ENCODE measurements at places on chromosomes 2 and 18.

DNA sequence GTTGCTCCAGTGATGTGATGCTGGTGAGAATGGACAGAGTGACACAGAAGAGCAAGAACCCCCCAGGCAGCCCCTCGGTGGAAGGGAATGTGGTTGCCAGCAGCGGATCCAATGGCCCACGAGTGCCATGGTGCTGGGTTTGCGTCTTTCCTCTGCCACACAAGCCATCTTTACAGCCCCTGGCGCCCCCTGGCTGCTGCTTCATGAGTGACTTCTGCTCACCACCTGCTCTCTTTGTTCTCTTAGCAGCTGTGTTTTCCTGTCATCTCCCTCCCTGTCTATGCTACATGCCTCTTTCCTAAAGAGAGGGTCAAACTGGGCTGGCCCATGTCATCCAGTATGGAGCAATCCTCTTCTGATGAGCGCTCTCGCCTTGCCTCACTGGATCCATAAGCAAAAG lies 300.0 kb upstream of the SMIM21 start:
- no peak for DNase-seq

DNA sequence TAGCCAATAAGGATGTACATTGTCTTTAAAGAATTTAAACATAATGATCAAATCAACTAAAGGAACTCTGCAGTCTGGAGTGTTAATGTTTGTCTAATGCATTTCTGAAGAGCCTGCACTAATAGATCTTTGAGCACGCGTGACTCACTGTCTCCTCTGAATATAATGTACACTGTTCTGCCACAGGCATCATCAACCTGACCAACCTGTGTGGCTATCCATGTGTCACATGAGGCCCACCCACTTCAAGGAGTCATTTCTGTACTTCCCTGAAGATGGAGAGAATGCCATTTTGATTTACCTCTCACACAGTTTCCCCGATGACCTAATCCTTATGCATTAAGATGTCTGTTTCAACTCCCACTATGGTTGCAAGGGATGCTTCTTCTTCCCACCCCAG lies 434.0 kb upstream of the SPHKAP start:
- DNase-seq: no peak

DNA sequence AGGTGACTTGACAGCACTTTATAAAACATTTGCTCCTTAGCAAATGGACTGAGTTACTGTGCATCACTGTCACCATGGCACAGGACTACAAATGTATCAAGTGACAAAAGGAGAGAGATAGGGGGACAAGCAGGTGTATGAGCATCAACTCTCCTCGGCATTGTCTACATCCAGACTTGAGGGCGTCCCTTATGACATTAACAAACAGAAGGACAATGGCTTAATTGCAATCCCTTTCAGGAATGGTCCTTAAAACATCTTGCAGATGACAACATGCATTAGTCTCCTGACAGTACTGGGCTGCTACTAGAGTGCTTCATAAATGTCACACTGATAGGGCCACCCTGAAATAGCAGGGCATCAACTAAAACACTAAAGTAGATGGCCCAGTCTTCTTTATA lies 198.8 kb downstream of the PDE1A start:
- no peak for DNase-seq

DNA sequence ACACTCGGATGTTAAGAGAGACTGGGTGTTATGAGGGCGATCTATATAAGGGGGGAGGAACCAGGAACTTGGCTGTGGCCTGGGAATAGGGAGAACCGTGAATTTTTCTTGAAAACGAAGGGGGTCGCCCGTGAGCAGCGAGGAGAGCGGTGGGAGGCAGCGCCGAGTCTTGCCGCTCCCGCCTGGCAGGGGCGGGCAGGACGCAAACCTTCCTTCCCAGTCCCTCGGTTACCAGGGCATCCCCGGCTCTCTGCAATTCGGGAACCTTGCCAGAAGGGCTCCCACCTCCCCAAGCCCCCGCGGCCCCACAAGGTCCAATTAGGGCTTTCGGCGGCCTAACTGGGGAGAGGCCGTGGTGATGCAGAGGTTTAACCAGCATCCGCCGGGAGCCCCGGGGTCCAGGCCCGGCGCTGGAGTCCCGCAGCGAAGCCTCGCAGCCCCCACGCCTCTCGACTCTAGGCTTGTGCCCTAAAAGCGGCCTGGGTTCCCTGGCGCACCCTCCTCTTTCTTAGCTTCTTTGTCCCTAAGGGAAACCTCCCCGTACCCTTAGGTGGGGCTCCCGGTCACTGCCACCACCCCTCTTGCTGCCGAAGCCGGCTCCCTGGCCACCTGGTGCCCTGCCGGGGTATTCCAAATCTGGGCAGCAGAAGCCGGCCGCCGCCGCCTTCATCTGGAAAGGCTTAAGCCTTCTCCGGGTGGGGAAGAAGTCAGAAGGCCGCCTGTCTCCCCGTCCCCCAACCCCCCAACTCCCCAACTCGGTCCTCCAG lies 680 bp upstream of the FHOD3 start:
- no peak for DNase-seq

- no peak for DNase-seq
Measured at GRCh38 chr2:119672161-119672862, 6.7 kb upstream of the TMEM177 start.

- DNase-seq: no peak
Measured at GRCh38 chr18:7727361-7728076, 160.4 kb downstream of the PTPRM start.

DNA sequence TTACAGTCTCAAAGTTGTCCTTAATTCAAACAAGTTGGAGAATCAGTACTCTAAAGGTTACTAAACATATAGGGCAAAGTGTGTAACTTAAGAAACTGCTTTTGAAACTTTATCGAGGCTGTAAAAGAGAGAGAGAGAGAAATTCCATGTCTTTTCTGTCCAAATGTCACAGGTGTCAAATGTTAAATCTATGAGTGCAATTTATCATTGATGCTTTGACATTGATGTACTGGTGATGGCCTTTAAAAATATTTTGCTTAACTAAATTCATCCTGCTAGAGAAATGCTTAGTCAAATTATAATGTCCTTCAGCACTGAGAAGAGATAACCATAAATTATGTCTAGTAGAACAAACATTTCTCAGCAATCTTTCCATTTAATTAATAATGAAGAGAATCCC lies 1602.1 kb upstream of the TMEFF2 start:
- no peak for DNase-seq

DNA sequence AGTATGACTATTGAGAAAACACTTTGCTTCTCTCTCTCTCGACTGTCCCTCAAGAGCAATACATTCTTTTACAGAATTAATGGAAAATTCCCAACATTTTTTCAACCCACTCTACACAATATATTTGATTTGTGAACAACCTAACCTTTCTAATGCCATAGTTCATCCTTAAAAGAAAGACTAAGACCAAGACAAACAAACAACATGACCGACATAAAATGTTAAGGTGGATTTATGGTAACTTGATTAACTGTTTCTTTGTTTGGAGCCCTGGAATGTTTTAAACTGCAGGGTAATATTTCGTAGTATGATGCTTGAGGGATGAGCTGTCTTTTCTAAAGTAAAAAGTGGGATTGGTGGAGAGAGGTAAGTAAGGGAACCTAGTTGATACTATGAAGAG lies 738.2 kb downstream of the MBD2 start:
- no peak for DNase-seq

DNA sequence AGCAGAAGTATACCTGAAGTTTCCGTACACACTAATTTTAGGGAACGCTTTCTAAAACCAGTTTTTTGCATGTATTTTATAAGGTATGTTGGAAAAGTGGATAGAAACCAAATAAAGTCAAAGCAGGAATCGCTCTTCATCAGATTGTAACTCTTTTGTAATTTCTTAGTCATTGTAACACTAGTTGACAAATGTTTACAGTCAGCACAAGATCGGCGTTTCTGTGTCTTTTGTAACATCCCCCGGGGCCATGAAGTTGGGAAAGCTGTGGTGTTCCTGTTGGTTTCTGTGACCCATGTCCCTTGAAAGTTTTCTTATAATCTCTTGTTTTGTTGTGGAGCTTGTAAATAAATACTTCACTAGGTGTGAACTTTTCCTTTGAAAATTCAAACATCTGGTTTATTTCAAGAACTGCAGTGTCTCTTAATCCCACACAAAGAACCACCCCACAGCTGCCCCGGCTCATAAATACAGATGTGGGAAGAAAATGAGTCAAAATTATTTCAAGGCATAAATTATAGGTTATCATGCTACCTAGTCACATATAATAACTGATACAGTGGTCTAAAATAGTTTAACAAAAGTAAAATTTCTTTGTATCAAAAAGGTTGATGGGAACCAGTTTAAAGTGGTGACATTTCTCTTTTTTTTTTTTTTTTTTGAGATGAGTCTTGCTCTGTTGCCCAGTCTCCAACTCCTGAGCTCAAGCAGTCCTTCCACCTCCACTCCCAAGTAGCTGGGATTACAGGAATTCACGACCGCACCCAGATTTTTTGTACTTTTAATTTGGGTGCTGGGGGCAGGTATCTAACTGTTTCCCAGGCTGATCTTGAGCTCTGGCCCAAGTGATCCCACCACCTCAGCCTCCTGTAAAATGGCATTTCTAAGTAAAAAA lies 751 bp upstream of the NMI start:
- no peak for DNase-seq

DNA sequence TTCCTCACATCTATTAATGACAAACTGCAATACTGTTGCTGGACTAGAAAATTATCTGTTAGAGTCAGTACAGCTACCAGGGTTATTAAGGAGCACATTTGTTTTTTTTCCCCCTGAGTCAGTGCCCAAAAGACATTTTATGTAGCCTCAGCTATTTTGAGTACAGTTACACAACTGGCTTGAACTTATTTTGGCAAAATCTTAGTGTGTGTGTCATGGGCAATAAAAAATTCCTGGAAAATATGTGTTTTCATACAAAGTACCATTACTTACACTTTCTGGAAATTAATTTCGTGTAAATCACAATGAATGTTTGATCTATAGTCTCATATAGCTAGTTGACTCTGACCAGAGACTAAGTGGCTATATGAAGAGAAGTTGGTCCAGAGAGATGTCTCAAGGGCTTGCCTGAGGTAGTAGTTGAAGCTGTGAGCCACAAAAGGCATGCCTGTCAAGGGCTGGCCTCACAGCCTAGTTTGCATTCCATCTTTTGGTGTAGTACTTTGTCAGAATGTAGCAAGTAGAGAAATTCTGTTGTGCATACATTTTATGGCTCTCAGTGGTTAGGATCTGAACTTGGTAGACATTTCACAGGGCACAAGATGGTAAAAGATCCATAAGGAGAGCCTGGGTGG lies 283.4 kb downstream of the MTX2 start:
- no peak for DNase-seq

GRCh38 chr2:218879776-218880101 lies 913 bp upstream of the WNT10A start:
- DNase-seq: no peak

DNA sequence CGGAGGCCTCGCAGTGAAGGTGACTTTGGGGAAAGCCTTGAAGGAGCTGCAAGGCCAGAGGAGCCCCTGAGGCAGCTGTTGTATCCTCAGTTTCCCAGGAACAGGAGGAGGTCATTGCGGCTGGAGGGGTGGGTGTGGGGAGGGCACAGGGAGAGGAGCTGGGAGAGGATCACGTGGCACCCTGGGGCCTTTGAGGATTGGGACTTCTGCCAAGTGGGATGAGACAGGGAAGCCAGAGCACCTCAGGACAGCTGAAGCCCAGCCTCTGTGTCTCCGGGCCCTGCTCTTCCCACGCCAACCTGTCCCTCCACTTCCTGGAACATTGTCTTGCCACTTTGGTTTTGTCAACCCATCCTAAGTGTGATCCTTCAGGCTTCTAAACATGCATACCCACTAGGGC lies 19.4 kb upstream of the RRM2 start:
- no peak for DNase-seq

DNA sequence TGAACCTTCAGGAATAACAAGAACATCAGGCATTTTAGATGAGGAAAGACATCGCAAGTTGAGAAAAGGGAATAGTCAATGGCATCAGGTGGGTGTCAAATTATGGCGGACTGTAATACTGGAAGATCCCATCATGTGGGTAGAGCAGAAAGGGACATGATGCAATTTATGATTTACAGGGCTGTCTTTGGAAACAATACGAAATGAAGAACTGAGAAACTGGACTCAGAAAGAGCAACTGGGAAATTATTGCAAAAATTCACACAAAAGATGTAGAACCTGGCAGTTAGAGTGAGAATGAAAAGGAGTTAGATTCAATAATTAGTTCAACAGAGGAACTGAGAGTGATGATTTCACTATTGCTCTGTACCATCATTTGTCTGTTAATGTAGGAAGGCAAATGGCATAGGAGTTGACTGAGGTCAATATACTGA lies 1635.0 kb upstream of the ACVR2A start:
- no peak for DNase-seq

DNA sequence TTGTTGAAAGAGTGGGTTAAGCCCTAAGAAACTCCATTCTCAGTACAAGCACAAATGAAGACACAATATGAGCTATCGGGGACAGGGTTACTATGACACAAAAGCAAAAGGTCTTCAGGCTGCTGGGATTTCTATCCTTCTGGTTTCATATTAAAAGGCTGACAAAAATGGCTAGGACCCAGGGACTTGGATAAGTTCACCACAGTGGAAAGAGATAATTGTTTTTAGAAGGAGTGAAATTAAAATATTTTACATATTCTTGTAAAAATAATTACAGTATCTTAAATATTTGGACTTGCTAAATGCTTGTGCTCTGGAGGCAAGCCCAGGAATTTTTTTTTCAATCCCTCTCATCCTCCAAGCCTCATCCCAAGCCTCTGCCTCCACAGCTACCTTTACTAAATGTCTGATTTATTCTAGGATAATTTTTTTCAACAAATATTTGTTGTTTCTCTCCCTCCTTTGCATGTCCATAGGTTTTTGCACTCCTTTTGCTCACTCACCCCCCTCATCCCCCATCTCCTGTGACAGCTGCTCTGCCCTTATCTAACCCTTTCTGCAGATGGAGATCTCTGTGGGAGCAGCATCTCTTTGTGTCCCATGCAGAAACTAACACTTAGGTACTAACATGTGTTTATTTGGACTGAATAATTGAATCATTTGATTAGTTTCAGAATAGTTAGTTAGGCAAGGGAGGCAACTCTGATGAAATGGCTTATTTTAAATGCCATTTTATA lies 47.8 kb upstream of the NABP1 start:
- DNase-seq: no peak

DNA sequence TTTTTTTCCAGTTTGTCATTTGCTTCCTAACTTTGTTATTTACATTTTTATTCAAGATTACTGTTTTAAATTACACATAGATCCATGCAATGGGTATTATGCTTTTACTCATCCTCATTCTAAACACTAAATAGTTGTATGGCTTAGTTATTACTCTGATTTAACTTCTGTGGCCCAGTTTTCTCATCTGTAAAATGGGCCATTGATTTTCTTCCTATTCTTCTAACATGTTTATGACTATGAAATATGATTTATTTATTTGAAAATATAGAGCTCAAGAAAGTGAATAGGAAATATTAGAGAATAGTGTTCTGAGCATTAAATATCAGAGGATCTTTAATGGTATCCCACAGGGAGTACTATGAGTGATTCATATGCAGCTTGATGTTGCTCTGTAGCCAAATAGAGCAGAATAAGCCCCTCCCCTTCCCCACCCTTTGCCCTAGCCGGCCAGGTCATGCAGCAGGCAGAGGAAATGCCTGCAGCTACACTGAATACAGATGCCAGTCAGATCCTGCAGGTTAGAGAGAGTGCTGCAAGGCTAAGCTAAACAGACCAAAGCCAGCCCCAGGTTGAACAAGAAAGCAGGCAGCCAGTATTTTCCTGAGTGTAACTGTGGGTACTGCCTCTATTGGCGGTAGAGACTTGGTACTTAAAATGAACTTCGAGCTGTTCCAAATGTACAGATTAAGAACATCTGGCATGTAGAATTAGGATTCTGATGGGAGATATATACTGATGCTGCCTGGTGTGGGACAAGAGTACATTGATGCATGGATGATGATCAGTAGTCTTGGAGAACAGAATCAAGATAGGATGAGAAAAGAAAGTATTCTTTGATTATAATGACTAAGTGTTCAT lies 11.7 kb upstream of the ACYP2 start:
- peak; percentile 13 for DNase-seq

- DNase-seq: no peak
Measured at GRCh38 chr18:2687390-2688001, 32.0 kb downstream of the SMCHD1 start.
